ENCODE measurements at places on chromosomes 16 and 17.

DNA sequence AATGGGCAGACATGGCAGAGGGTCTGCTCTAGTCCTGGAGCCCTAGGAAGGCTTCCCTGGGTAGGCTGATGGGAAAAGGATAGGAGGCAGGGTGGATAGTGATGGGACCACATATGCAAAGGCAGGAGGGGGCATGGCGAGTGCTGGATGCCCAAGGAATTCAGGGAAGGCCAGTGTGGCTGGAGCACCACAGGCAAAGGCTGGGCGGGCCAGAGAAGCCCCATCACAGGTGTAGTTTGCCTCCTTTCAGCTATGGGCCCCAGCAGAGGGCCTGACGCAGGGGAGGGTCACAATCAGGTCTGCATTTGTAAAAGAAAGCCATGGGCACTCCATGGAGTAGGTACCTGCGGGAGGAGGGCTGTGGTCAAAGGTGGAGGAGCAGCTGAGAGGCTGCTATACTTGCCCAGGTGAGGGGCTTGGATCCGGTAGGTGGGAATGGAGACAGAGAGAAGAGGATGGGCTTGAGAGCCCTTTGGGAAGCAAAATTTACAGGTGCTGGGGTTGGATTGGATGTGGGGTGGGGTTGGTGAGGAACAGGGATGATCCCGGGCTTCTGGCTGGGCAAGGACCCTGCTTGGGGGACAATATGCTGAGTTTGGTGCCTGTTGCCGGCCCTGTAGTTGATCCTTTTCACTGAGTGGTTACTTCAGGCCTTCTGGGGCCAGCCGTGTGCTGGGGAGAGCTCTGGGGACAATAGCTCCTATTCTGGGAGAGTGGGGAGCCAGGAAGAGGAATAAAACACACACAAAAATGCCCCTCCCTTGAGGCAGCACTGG is 6.5 kb upstream of the COL1A1 start:
- no peak for DNase-seq

DNA sequence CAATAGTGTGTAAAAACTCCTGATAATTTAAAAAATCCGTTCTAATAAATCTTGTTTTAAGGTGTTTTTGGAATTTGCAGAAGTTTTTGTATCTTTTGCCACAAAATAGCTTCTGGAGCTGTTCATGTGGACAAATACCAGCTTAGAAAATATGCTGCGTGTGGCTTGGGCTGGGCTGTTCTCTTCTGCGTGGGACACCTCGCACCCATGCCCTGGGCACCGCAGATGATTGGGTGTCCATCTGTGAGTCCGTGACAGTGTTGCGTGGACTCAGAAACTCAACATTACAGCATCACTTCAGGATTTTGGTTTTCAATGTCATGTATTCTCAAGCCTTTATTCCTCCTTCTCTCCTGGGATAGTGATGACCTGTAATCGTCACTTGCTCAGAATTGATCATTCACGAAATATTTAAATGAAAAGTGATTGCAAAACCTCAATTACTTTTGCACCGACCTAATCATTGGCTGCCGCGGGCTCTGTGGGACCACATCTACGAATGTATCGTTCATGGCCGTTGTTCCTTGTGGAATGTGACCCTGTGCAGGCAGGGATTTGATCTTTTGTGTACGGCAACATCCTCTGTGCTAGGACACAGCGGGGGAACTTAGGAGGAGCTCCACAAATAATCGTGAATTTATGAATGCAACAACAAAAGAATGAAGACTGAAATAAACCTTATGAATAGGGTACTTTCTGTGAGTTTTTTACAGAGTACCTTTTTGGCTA is 210.3 kb upstream of the FOXF1 start:
- DNase-seq = no peak

DNA sequence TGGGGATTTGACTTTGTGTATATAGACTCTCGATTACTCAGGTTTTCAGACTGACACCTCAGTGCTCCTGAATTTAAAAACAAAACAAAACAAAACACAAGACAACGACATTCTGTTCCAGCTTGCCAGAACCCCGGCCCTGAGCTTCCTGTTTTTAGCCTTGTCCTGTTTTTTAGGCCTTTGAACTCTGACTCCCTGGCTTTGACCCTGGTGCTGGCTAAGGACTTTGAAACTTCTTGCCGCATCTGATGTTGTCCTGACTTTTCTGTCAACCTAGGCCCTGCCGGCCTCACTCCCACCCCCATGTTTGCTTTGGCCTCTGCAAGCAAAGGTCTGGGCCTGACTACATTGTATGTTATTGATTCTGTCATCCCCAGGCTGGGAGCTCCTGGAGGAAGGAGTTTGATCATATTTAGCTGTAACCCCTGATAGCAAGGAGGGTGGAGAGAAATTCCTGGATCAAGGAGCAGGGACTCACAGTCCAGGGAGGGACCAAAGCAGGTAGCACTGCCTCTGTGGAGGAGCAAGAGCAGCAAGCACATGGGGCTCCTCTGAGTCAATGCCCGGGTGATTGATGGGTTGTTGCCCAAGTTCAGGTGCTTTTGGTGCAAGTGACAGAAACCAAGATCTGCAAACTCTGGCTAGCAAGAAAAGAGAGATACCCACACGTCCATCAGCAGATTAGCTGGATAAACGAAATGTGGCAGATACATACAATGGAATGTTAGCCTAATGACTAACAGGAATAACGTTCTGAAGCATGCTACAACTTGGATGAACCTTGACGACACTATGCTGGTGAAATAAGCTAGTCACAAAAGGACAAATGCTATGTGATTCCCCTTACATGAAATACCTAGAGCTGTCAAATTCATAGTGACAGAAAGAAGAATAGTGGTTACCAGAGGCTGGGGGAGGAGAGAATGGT is 7.7 kb downstream of the CCL16 start:
- no peak for DNase-seq

GRCh38 chr17:39564211-39564848 is 43.4 kb downstream of the NEUROD2 start:
- DNase-seq = no peak

GRCh38 chr16:86325895-86326294 is 184.4 kb upstream of the FOXF1 start:
- DNase-seq = no peak

Data from stimulated activated CD8-positive, alpha-beta memory T cell treated with anti-CD3 and anti-CD28 coated beads, Interleukin-7, amount 100 ng/mL, for 4 hours (primary cell).